ENCODE measurements at places on chromosomes 7 and 10.

DNA sequence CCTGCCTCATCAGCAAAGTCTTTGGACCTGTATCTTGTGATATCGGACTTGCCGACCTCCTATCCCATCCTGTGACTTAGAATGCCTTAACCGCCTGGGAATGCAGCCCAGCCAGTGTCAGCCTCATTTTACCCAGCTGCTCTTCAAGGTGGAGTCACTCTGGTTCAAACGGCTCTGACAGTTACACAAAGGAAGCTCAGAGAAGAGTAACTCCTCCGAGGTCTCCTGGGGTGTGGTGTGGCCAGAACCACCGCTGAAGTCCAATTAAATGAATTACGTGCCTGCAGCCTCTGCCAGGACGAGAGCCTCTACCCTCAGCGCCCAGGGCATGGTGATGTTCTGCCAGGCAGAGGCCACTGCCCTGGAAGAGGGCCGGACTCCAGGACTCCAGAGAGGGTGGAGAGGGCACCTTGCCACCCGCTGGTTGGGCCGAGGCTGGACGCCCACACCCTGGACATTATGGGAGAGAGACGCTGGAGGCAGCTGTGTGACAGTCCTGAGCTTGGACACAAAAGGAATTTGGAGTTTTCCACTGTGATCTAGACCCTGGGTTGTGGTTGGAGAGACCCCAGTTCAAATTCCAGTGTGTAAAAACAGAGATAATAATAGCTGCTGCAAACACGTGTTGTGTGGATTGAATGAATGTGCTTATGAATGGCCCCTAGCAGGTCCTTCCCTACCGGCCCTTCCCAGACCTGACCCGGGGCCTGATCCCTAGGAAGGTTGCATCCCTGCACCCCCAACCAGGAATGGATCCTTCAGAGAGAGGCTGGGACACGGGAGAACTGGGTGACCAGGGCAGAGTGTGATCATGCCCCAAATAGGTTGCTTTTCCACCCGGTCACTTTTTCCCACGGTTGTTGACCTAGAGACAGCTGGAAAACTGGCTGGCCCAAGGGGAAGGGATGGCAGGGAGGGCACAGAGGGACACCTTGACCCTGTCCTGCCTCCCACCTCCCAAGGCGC is 37.8 kb upstream of the FZD9 start:
- DNase-seq: no peak

DNA sequence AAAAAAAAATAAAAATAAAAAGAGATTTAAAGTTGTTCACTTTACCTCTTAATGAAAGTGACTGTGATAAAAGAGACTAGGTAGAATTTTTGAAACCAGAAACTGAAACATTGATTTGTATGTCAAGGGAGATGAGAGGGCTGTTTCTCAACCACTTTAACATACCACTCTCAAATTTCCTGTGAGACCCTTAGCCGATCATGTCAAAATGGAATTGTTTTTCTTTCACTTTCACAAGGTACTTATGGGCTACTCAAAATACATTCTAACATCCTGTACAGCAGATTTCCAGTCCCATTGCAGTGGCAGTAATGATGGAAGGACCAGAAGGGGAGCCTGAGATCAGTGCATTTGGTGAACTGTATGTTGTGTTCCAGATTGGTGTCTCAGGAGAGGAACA is 261.2 kb downstream of the PPP1R3A start:
- no peak for DNase-seq

GRCh38 chr7:1252540-1253090 is 19.9 kb downstream of the UNCX start:
- DNase-seq: no peak

GRCh38 chr7:41096917-41097316 is 606.0 kb downstream of the INHBA start:
- no peak for DNase-seq

DNA sequence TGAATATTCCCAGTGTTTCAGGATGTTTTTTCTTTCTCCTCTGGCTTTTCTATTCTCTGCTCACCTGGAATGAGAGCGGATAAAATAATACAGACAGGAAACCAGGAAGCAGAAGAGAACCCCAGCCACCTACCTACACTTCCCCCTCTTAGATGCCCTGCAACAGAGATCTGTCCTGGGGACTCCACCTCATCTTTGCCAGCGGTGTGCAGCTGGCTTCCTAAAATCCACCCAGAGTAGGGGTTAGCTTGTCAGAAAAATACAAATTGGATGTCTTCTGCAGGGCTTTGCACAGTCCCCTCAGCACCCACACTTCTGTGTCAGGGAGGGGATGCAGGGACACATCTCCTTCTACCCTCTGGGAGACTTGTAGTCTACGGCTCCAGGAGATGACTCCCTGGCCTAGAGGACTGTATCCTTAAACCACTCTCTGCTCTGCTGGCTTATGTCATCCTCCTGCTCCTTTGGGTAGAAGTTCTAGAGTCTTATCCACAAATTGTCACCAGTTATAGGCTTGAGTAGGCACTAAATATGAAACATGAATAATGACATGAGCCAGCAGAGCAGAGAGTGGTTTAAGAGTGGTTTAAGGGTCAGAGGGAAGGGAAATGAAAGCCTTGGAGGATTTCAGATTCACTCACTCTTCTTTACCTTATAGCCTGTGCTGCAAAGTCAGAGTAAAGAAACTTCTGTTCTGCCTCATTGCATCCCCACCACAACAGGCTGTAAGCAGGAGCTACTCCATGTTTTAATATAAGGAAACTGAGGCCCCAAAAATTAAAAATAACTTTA is 749.4 kb downstream of the AUTS2 start:
- no peak for DNase-seq

DNA sequence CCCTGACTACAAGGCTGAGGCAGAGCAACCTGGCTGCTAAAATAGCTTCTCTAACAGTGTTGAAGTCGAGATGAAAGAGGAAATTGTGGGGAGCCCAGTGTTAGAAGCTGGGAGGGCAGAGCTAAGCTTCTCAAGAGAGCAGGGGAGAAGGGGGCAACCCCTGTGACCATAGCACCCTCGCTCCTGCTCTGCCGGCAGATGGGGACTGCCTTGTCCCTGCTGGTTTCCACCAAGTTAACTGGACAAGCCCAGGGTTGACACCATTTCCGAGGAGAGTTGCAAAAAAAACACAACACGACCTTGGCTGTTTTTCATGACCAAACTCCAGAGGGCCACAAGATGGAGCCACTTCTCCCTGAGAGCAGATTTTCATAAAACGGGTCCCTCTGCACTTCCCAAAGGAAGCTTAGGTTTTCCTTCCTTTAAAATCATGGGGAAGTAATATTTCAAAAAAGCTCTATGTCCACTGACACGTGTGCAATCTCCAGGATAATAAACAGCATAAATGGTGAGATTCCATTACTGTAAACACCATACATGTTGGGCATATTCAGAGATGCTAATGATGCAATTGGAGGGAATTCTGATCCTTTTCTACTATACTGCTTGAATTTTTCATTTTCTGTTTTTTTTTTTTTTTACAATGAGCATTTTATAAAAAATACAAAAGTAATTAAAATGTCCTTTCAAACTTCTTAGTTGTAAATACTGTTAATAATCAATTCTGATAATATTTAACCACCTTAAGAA is 140.4 kb downstream of the PIP4K2A start:
- DNase-seq: peak; percentile 18

- no peak for DNase-seq
Observed at GRCh38 chr10:104323085-104323484, 15.2 kb downstream of the ITPRIP start.

- DNase-seq: no peak
Observed at GRCh38 chr7:24706211-24707170, 50.8 kb downstream of the GSDME start.

- DNase-seq: no peak
Observed at GRCh38 chr7:98557538-98558031, 59.5 kb upstream of the NPTX2 start.

- no peak for DNase-seq
Observed at GRCh38 chr7:92594746-92595145, 4.6 kb upstream of the FAM133B start.

GRCh38 chr10:13056456-13057077 is 43.4 kb upstream of the OPTN start:
- no peak for DNase-seq

- DNase-seq: peak; percentile 25
Observed at GRCh38 chr7:100516135-100516812, 22.7 kb upstream of the AGFG2 start.

DNA sequence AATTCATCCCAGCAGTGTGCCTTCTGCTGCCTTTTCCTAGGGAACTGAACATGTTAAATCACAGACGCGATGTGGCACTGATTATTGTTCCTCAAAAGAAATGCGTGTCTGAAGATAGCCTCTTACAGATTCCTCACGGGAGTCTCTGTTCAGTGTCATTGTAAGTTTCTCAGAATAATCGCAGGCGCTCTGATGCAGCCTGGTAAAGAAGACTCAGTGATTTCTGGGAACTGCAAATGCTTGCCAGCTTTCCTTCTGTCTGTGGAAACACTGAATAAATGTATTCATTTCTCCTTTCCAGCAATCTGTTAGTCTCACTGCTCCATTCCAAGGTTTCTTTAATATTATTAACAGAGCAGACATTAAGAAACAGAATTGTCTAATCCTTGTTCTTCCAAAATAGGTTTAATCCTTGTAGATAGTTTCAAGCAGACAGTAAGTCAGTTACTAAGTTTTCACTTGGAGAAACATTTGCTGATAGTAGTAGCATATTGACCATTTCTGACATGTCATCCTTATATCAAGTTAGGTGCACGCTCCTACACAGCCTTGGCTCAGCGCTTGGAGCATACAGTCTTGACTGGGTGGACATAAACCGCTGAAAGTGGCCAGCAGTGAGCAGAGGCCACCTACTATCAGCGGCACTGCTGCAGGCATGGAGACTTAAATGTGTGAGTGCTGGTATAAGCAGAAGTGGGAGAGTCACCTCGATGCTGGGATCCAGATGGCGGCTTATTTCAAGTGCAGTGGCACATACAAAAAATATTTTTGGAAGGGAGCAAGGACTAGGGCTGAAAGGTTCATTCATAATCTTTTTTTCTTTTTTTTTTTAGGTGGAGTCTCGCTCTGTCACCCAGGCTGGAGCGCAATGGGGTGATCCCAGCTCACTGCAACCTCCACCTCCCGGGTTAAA is 27.7 kb downstream of the MMRN2 start:
- no peak for DNase-seq

Data from stimulated activated CD4-positive, alpha-beta T cell treated with anti-CD3 and anti-CD28 coated beads, Interleukin-4, amount 100 ng/mL, for 24 hours (primary cell).